ENCODE measurements at places on chromosomes 1 and 21.

DNA sequence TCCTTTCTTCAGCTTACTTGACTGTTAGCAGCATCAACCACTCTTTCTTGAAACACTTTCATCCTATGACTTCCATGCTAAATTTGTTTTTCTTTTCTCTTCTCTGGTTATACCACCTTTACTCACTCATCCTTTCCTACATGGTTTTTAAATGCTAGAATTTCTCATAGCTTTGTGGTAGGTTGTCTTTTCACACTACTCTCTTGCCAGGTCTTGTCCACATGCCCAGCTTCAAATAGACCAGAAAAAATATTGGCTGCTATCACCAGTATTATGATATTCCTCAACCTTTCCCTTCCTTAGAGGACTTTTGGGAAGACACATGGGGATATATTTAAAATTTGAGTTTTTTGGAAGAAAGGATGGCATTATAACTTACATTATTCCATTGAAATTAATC, 48.8 kb downstream of the PPP1R12B start:
- no peak for DNase-seq

- DNase-seq, result no peak
Observed at GRCh38 chr1:1982379-1983232, 21.0 kb downstream of the CFAP74 start.

- DNase-seq, result no peak
Observed at GRCh38 chr1:62265956-62266935, 53.0 kb downstream of the KANK4 start.

GRCh38 chr21:33974513-33975468, 59.2 kb upstream of the ATP5PO start:
- DNase-seq, result no peak
